ENCODE measurements at places on chromosomes 11 and 22.

DNA sequence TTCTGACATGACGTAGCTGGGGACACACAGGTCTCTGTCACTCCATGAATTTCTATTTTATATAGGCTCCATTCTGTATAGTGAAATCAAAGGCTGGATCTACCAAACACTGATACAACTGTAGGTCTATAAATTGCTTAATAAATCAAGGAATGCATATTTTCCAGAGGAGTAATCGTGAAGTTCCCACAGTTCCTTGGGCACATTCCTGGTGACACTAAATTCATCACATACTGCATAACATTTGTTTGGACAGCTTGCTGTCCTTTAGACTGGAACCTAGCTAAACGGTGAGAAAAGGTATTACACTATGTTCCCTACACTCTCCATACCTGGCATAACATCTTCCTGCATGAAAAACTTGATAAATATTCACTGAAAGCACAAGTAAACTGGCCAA is 41.6 kb upstream of the UCP3 start:
- DNase-seq, result no peak

DNA sequence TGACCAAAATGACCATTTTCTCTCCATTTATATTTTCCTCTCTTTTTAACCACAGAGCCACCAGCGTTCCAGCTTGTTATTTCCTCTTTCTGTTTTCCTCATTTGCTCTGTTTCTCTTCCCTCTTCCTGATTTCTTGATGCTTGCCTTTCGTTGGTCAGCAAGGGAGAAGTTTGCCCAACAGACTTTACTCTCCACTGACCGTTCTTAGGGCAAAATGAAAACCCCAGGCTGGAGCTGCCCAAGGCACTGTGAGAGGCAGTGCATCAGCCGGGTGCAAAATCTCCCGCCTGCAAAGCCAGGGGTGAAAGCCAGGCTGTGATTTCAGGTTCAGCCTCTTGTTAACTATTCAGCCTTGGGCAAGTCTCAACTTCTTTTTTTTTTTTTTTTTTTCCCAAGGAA is 26.1 kb upstream of the APLP2 start:
- DNase-seq, result no peak

DNA sequence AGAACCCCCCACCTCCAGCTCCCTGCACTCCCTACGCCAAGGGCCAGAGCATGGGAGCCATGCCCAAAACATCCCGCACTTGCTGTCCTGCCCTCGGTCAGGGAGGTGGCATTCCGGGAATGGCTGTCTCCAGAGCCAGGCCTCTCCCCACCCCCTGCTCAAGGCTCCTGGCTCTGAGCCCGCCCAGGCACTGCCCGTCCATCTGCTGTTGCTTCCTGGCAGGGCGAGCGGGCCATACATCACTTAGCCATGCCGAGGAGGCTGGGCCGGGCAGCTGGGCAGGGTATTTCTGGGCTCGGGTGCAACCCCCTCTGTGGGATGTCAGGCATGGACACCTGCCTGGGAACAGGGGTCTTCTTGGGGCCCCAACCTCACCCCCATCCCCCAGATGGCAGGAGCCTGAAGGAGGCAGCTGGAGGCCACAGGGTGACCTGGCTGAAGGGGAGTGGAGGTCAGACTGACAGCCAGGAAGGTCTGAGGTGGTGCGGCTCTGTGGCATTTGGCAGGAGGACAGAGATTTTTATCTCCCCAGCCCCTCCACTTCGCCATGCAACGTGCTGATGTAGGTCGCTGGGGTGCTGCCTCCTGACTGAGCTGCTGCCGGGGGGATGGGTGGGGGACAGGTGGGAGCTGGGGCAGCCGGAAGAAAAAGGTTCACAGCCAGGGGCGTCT is 8.7 kb upstream of the CABP7 start:
- no peak for DNase-seq

DNA sequence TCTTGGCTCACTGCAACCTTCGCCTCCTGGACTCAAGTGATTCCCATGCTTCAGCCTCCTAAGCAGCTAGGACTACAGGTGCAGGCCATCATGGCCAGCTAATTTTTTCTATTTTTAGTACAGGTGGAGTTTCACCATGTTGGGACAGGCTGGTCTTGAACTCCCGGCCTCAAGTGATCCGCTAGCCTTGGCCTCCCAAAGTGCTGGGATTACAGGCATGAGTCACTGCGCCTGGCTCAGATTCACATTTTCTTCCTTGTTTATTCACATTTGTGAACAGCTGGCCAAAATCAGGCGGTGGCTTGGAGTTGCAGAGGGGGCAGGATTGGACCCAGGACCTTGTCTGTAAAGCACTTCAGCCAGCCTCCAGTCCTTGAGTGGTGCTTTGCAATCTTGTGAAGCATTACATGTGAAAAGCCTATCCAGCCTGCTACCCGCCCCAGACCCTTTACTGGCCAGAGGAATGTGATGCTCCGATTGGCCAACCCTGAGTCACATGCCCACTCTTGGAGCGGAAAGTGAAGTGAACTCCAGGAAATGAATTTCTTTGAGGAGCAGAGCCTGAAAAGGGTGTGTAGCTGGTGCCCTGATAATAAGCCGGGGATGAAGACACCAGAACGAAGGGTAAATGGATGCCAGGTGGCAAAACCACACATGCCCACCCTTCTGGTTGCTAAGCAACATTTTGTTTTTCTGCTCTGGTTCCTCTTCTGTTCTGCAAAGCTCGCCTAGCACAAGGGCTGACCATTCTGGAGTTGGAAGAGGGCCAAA is 62.6 kb upstream of the PTPRJ start:
- no peak for DNase-seq

DNA sequence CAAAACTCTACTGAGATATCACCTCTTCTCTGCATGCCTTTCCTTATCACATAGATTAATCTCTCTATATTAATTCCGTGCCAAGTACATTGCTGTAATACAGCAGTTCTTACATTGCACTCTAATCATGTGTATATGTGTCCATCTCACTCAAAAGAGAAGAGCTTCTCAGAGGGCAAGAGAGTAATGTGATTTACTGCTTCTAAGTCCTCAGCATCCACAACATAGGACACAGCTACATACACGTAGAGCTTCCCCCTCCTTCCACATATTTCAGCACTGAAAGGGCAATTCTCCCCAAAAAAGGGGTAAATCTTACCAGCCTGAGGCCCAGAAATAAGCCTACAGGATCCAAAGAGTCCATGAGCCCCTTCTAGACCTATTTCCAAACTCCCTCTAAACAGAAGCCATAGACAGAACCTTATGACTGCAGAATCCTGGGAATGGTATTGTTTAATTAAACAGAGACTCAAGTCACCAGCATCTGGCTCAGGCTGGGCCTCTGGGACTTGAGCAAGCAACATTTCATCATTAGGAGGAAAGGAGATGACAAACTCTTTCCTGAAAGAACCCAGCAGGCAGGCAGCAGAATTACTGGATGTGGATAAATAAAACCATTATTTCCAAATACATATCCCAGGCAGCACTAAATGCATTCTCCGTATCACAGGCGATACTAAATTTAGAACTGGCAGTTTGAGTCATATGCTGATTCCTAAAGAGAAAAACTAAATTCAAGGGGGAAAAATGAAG is 87.2 kb downstream of the KCNC1 start:
- DNase-seq, result no peak

DNA sequence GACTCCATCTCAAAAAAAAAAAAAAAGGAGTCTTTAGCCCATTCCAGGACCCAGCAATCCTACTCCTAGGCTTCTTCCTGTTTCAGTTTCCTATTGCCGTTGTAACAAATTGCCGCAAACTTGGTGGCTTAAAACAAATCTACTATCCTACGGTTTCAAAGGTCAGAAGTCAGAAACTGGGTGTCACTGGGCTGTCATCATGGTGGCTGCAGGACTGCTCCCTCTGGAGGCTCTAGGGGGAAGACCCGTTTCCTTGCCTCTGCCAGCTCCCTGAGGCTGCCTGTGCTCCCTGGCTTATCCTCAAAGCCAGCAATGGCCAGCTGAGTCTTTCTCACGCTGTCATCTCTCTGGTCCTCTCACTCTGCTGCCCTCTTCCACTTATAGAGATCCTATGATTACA is 8.7 kb upstream of the DAGLA start:
- DNase-seq, result no peak

- no peak for DNase-seq
These were observed 52.1 kb upstream of the HTATIP2 start for GRCh38 chr11:20311444-20311843.

GRCh38 chr11:65014726-65015227 is 817 bp downstream of the ARL2 start:
- DNase-seq, result no peak

DNA sequence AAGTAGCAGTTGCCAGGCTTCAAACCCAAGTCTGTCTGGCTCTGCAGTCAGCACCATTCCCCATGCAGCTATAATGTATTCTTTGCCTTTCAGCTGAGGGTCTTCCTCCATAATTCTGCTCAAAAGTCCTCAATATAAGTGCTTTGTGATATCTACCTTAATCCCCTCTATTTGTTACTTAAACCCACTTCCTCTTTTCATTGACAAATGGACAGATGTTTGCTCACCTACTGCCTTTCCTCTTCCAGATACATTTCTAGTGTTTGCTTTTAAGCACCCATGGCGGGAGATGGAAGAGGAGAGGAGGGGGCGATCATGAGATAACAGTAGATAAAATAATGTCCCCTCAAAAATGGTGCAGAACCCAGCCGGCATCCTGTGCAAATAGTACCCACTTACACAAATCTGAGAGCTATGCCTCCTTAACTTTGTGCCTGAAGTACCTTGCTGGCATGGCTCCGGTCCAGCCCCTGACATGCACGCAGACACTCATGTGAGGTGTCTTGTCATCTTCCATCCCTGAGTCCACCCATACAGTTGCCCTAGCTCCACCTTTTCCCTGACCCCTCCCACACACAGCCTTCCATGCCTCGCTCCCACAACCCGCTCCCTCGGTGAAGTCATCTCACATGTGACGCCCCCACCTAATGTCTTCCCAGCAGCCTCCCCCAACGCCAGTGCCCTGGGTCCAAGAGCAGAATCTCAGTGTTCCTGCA is 109.6 kb downstream of the TRIM29 start:
- no peak for DNase-seq

DNA sequence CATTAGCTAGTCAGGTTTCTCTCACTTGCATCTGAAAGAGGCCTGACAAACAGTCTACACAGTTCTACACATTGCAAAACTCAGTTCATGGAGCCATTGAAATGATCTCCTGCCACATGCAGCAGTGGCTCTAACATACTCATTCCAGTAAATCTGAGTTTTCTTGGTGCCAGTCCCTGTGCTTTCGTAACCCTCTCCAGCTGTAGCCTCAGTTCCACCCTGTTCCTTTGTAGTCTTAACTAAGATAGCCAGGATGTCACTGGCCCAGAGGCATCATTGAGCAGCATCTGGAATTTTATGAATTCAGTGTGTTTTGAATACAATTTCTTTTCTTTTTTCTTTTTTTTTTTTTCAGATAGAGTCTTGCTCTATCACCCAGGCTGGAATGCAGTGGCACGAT is 37.4 kb upstream of the ZBED5 start:
- DNase-seq, result no peak

GRCh38 chr11:30344085-30344484 is 21.2 kb downstream of the ARL14EP start:
- no peak for DNase-seq

DNA sequence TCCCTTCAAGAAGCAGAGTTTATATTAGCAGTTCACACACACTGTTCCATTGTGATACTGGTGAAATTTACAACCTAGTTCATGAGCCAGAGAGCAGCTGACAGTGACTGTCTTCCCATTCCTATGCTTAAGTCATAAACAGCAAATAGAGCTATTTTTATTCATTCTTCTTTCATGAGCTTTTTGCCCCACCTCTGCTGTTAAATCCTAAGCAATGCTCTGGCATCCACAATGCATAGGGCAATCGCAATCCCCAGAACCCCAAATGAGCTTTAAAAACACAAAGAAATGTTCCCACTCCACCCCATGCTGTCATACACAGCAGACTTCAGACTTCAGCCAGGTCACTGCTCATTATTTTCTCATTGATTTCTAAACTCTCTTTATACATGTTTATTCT is 307.5 kb downstream of the ETS1 start:
- DNase-seq, result no peak

DNA sequence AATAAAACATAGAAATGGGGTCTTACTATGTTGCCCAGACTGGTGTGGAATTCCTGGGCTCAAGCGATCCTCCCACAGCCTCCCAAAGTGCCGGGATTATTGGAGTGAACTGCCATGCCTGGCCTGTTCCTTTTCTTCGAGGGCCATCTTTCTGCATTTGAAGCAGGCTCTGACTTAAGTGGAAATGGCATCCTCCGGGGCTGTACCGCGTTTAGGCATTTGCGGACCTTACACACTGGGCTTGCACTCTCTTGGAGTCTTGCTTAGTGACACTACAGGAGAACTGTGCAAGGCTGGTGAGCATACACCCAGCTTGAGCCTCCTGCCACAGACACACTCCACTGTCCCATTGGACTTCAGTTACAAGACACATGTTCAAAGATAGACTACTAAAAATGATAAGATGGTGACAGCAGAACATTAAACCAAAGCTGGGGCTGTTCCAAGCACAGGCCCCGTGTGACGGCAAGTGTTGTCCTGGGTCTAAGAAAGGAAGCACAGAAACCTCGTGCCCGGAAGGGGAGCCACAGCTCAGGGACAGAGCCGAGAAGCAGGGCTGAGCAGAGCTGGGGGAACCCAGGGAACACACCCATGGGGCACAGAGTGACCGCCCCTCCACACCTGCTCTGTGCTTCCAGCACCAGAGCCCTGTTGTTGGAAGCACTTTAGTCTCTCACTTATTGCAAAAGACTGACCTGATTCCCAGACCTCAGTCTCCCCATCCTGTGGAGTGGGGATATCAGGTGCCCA is 59.0 kb upstream of the SHANK2 start:
- no peak for DNase-seq

GRCh38 chr11:68677432-68677831 is 6.9 kb upstream of the GAL start:
- no peak for DNase-seq

All from activated T-cell treated with anti-CD3 and anti-CD28 coated beads for 24 hours (primary cell).